ENCODE measurements at places on chromosomes 11 and 22.
A peak's percentile ranks its signal among the peaks of the same experiment; 100 is the strongest.

DNA sequence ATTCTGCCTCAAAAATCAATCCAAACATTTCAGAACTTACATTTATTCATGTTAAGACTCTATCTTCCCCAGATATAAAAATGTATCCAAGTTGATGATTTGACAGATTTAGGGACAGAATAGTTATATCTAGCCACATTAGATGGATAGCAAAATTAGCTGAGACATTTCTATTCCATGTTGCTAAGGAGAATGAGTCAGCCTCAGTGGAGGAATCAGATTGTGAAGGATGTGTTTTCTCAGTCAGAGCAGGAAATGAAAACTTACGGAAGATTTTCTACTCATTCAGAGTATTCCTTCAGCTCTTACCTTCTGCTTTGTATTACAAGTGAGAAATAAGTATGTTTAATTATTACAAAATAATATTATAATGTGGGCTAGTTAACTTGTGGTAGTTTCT, 556.3 kb upstream of the ANO3 start:
- no peak for DNase-seq

- peak; percentile 68 for DNase-seq
These were observed 9.8 kb downstream of the PDHX start for GRCh38 chr11:34926101-34926830.

DNA sequence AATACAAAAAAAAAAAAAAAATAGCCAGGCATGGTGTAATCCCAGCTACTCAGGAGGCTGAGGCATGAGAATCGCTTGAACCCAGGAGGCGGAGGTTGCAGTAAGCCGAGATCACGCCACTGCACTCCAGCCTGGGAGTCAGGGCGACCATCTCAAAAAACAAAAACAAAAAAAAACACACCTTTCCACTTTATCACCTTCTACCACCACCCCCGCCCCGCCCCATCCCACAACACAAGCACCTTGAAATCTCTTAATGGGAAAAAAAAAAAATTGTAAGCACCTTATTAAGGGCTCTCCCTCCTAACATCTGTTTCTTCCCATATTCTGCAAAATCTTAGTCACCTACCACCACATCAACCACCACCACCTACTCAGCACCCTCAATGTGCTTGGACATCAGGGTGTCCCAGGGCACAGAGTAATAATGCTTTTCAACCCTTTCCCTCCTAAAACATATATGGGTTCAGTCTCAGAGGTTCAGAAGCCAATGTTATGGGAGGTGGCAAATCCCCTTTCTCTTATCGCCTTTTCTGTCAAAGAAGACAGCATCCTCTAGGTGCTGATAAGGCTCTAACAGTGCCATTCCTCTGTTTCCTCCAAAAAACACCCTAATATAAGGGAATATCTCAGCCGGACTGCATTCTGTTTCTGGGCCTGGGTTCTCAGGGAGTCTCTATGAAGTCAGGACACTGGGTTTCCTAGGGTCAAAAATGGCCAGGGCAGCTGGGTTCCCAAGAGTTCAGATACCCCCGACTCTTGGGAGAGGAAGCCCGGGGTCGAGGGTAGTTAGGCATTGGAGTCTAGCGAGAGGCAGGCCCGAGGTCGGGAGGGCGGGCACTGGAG, 718 bp downstream of the INTS5 start:
- no peak for DNase-seq

DNA sequence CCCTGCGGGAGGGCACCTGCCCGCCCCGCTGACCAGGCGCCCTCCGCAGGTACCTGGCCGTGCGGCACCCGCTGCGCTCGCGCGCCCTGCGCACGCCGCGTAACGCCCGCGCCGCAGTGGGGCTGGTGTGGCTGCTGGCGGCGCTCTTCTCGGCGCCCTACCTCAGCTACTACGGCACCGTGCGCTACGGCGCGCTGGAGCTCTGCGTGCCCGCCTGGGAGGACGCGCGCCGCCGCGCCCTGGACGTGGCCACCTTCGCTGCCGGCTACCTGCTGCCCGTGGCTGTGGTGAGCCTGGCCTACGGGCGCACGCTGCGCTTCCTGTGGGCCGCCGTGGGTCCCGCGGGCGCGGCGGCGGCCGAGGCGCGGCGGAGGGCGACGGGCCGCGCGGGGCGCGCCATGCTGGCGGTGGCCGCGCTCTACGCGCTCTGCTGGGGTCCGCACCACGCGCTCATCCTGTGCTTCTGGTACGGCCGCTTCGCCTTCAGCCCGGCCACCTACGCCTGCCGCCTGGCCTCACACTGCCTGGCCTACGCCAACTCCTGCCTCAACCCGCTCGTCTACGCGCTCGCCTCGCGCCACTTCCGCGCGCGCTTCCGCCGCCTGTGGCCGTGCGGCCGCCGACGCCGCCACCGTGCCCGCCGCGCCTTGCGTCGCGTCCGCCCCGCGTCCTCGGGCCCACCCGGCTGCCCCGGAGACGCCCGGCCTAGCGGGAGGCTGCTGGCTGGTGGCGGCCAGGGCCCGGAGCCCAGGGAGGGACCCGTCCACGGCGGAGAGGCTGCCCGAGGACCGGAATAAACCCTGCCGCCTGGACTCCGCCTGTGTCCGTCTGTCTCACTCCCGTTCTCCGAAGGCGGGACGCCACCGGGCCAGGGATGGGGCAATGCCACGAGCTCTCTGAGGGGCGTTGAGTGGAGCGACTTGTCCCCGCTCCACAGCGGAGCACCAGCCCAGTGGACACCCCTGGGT, 1.8 kb downstream of the GALR3 start:
- DNase-seq, result peak; percentile 26

DNA sequence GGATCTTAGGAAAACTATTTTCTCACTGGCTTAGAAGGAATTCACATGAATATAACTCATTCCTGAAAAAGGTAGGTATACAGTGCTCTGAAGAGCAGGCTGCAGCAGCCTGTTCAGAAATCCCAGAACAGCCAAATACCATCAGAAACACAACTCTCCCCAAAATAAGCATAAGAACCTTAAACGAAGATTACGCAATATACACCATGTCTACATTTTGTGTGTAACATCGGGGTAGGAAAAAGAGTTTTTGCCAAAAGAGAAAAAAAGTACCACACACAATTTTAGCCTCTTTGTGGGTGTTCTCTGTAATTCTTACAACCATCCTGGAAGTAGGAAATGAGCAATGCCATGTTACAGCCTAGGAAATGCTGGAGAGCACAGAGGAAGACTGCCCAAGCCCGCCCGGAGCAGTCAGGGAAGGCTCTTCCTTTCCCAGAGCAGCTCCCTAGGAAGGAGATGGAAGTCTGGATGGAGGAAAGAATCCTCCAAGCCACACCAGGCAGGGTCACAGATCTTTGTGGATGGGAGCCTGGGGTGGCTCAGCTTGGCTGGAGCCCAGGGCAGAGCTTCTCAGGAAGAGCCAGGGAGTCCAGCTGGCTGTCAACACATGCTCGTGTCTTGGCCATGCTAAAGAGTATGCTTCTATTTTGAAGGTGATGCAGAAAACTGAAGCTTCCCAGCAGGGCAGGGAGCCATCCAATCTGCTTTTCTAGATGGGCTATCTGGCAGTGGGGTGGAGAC, 49.7 kb upstream of the ARFGAP3 start:
- peak; percentile 58 for DNase-seq

DNA sequence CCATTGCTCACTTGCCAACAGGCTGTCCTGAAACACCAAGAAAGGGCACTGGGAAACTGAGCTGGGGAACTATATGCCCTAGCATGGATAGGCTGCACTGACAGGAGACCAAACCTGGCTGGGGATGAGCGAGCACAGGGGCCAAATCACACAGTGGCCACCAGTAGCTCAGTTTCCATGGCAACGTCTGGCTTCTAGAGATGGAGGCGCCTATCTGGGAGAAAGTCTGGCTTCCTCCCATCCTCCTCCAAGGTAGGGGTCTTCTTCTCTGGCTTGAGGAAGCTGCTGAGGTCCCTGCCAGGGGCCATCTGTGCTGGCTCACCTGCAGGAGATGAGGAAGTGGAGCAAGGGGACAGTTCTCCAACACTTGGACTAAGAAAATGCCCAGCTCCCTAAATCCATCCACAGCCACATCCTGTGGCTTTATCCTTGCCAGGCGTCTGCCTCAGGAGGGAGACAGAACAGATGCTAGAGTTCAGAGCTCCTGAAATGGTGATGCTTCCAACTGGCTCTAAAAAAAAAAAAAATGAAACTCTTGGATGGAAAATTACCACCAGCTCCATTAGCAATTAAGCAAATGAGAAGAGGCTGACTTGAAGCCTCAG, 48.3 kb downstream of the SYT13 start:
- no peak for DNase-seq
